CMK (cell line): ENCODE measurements at places on chromosomes 13 and 19.

DNA sequence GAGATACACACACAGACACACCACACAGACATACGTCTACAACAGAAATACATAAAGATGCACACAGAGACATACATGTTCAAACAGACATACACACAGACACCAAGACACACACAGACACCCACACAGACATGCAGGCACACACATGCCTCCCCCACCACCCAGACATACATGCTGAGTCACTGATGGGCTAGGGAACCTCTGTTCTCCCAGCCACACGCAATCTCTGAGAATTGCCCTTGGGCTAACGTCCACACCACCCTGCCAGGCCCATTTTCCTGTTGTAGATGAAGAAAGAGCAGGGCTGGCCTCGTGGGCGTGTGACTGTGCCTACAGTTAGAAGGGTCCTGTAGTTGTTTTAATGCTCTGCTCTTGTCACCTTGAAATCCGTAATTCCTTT is 261.9 kb downstream of the KCNRG start:
- DNase-seq = no peak

- no peak for DNase-seq
Observed at GRCh38 chr19:7521551-7522071, 813 bp upstream of the MCOLN1 start.

DNA sequence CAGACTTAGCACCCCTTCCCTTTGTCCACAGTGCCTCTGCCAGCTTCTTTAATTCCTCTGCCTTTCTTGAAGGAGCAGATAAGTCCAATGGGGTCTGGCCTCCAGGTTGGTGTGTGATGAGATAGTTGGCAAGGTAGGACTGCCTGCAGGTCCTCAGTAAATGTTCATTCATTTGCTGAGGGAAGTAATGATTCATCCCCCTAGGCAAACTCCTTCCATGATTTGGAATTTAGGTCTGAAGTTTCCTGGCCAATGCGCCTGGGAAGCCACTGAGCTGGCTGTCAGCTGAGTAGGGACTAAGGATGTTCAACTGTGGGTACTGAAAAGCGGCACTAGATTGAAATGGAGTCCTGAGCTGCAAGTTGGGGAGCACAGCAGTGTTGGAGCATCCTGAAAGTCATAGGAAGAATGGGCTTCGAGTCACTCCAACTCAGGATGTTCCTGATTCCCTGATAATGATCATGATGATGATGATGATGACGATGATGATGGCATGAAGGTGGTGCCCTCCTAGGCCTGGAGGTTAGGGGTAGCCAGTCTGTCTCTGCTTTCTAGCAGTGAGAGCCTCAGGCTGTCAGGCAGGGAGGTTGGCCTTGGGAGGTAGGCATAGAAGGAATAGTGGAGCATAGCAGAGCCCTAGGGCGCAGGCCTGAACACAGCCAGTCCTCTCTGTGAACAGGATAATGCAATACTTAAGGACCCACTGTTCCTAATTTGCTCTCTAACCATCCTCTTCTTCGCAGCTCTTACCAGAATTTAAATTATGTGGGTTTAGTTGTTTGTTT is 44.7 kb downstream of the COL4A2 start:
- DNase-seq = no peak

- DNase-seq = no peak
Observed at GRCh38 chr19:7509625-7510024, 6.3 kb upstream of the ZNF358 start.

DNA sequence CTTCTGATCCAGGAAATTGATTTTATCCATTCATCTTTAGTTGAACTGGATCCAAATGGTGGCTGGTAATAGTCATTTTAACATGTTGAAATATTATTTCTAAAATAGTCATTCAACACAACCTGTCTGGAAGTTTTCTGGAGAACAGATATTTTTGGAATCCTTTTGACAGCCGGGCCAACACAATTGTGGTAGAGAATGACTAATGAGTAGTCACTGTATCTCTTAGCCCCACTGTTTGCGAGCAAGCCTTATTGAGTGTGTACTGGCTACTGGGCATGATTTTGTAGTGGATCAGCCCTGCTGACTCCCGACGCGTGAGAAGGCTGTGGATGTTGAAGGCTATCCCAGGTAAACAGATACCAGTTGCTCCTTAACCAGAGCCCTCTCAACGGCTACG is 383.4 kb downstream of the ZNF536 start:
- no peak for DNase-seq

- no peak for DNase-seq
Observed at GRCh38 chr13:97235549-97236231, 13.6 kb downstream of the MBNL2 start.

GRCh38 chr19:43533546-43534304 is 737 bp downstream of the ZNF575 start:
- DNase-seq = peak; percentile 99

DNA sequence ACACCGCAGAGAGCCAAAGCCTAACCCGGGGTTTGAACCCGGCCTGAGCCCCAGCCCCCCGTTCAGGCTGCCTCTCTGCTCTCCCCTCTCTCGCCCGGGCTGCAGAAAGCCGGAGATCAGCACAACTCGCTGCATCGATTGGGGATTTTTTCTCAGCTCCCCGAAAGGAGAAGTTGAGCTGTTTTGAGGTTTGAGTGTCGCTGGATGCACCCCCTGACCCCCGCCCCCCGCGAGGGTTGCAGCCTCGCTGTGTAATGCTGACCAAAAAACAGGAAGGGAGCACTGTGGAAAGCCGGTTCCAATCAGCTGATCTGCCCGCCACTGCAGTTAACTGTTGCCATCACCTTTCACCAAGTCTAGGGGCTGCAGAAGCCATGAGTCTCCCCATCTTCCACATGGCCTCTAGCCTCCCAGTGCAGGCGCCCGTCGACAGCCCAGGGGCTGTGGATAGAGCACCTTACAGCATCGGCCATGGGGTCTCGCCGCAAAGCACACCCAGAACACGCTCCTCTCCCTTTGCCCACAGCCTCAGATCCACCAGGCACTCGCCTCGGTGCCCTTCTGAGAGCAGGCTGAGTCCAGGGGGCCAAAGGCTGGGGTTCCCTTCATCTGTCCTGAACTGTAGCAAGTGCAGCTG is 34.5 kb downstream of the MYO9B start:
- peak; percentile 30 for DNase-seq

DNA sequence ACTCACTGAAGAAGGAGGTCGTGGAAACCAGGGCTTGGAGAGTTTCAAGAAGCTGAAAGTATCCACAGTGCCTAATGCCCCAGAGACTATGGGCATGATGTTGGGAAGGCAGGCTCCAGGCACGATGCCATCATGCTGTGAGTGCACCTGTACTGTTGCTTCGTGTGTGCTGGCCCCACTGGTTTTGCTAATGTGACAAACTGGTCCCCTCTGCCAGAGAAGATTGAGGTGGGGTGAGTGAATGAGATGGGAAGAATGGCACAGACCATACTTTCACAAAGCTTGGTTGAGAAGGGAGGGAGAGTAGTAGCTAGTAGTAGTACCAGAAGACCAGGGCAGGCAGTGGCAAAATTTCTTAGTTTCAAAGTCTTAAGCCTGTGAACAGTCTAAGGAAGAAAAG is 19.0 kb upstream of the POP4 start:
- DNase-seq = no peak

GRCh38 chr19:6056282-6056741 is 54.0 kb downstream of the RFX2 start:
- DNase-seq = no peak

- peak; percentile 86 for DNase-seq
Observed at GRCh38 chr19:488505-489417, 7.5 kb upstream of the MADCAM1 start.

- no peak for DNase-seq
Observed at GRCh38 chr19:38211151-38211591, 12.9 kb downstream of the DPF1 start.

- DNase-seq = no peak
Observed at GRCh38 chr13:42626176-42626860, 52.4 kb downstream of the TNFSF11 start.
